Stimulated activated CD4-positive, alpha-beta T cell treated with anti-CD3 and anti-CD28 coated beads, Interleukin-1b, Interleukin-23, amount 100 ng/mL, for 1 hour (primary cell): ENCODE measurements at places on chromosomes 4 and X.

DNA sequence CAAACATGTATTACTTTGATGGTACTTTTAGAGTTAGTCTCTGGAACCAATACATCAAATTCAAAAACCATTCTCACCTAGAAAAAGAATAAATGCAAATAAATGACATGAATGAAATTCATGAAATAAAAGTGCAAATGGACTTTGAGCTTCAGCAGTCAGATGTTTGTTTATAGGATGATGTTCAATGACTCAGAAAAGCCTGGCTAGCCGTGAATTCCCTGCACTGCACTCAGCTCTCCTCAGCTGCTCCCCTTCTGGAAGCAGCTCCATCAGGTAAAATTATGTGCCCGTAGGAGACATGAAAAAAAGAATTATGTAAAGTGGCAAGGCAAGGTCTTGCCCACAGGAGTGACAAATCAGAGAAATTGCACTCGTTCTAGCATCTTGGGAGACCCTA lies 390.6 kb downstream of the GPM6A start:
- DNase-seq: no peak

- no peak for DNase-seq
Measured at GRCh38 chrX:14095702-14096101, 66.0 kb upstream of the GEMIN8 start.

DNA sequence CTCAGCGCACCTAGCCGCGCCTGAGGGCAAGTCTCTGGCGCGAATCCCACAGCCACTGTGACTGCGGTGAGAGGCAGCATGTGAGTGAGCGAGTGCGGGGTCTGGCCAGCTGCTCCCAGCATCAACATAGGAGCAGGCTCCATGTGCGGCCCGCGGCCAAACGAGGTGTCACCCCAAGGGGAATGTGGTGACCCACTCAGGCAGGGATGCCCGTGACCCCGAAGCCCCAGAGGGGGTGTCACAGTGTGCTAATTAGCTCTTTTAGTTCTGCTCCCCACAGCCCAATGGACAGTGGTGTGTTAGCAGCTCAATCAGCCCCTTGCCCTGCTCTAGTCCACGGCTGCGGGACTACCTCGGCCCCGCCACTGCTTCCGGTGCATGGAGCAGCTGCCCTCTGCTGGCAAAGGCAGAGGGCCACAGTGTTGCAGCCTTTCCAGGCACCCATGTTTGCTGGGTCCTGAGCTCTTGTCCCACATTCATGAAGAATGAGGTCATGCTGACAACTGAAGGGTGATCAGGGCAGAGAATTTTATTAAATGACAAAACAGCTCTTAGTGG lies 61.4 kb downstream of the AGA start:
- DNase-seq: no peak

GRCh38 chr4:139933541-139933940 lies 220.4 kb downstream of the MAML3 start:
- DNase-seq: no peak

- no peak for DNase-seq
Measured at GRCh38 chr4:155999725-156000124, 46.1 kb upstream of the CTSO start.

DNA sequence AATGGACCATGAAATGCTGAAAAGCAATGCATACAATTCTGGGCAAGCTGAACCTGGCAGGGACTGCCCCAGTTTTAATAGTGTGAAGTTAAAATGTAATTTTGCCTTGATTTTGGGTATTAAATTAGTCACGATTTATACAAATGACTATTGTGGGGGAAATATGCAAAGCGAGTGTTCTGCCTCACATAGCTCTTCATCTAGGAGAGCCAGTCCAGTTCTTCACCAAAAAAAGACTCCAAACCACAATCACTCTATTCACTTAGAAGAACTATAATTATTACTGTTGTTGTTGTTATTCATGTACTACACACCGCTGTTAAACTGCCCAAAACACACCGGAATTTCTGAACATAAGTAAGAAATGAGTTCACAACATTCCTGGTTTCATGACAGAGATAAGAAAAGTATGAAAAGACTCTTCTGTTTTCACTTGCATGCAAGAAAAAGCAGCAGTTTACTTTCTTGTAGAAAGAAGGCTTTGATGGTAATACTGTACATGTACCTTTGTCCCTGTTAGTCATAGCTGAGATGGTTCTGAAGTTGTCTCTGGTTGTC lies 101.9 kb downstream of the QRFPR start:
- DNase-seq: no peak

- DNase-seq: no peak
Measured at GRCh38 chr4:148116264-148116663, 325.9 kb downstream of the NR3C2 start.

DNA sequence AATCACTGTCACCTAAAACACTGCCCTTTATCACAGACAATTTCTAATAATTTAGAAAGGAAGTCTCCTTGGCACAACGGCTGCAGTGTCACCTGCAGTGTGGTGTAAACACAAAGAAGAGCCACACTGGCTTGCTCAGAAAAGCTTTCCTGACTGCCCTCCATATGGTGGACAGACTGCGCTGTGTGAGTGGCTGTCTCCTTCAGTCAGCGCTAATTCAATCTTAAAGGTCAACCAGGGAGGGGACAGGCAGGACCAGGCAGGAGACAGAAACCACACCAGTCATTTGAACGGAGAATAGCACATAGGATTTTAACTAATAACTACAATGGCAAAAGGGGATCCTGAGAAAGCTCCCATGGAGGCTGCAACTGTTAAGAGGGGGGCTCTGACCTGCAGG lies 132.1 kb downstream of the NSUN7 start:
- DNase-seq: no peak

- DNase-seq: no peak
Measured at GRCh38 chrX:25144043-25144940, 128.5 kb upstream of the ARX start.

GRCh38 chr4:16677001-16677944 lies 221.2 kb downstream of the LDB2 start:
- DNase-seq: no peak

DNA sequence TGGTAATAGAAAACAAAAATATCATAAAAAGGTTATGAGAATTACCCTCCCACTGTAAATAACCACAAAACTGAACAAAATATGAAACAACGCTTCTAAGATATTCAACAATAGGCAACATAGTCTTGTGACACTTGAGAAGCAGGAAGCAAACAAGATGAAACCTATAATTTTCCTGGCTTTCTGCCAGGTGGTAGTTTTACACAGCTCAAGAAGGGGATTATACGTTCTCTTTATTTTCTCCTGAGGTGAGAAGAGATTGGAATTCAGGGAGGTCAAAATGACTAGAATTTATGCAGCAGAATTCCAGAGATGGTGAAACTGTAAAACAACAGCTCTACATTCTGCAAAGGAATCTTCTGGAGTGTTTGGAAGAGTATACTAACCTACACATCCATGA lies 186.0 kb downstream of the HHIP start:
- no peak for DNase-seq

- no peak for DNase-seq
Measured at GRCh38 chr4:186144198-186144945, 39.9 kb downstream of the FAM149A start.

GRCh38 chrX:115311139-115311538 lies 21.6 kb downstream of the LUZP4 start:
- no peak for DNase-seq
